Epithelial cell of esophagus (primary cell): ENCODE measurements at places on chromosomes 6 and 20.

DNA sequence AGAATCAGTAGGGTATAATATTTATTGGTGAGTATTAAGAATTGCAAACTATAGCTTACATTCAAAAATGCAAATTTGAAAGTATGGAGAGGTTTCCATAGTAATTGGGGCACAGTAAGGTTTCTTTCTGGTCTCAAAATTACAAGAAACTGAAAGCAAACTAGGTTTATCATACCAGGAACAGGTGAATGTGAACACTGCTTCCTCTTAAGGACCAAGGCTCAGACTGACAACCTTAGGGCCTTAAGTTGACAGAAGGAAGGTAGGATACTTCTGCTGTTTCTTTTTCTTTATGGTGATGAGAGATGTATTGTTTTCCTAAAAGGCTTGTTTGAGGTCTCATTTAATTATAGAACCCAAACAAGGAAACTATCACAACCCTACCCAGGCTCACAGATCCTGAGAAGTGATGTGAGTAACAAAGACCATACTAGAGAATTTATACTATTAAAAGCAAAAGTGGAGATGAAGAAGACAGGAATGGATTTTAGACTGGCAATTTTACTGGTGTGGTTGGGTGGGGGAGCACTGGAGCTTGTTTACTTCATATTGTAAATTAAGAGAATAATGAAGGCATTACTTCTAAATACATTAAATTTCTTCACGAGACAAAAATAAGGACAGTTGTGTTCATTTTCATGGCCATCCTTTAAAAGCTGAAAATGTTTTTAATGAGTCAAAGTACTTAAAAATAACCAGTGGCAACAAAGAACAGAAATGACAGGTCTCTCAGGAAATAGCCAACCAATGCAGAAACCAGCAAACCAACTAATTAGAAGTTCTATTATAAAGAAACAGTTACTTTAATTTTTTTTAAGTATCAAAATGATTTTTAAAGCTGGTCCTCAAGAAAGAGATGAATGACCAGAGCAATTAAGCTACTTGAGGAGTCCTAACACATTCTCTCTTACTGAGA, 21.3 kb downstream of the STAU1 start:
- DNase-seq: no peak

DNA sequence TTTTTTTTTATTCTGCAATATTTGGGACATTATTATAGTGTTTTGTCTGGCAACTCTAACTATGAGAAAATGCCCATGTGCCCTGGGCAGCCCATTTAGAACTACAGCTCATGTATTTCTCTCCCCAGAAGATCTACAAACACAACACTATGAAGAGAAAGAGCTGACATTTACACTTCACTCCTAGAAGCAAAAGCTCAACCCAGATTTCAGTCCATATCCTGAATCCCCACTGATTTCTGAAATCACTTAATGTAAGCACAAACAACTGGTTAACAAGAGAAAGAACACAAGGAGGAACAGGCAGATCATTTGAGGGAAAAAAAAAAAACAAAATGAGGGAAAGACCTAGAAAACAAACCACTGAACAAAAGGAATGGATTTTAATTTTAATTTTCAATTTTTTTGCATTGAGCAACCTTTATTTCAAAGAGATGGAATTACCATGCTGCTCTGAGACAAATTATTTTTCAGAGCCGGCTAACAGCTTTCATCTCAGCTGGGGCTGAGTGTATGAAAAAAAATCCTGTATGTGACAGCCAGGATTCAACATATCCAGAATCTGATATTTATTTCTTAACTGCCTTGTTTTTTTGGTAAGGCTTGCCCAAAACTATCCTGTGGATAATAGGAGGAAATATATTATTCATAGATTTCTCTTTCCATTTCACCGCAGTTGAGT, 32.5 kb downstream of the KIAA0319 start:
- DNase-seq: no peak

DNA sequence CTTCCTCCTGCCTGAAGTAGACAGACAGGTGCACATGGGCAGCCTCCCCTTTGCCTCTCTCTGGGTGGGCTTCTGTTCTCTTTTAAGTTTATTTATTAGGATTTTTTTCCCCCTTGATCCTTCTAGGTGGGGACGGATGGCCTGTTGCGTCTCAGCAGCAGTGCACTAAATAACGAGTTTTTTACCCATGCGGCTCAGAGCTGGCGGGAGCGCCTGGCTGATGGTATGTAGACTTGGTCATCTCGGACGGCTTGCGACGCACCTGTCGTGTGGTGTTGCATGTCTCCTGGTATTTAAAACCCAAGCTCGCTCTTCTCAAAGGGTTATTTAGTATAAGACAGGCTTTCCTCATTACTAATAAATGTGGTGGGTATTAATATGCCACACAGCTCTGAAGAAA, 73.3 kb downstream of the ASXL1 start:
- DNase-seq: no peak

DNA sequence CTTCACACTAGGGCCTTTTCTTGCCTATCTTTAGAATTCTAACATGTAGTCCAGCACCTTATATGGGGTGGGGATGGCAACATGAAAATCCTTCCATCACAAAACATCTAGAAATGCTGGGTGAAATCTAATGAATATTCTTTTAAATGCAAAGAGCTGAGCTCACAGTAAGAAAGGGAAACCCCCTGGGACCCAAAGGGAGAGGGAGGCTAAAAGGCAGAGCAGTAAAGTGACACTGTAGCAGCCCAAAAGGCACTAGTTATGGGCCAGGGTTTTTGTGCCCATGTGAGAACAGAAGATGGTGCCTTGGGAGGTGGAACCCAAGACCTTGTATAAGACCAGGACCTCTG, 66.7 kb downstream of the TRAM2 start:
- DNase-seq: no peak

GRCh38 chr6:53986721-53987521, 124.3 kb upstream of the MLIP start:
- DNase-seq: no peak

DNA sequence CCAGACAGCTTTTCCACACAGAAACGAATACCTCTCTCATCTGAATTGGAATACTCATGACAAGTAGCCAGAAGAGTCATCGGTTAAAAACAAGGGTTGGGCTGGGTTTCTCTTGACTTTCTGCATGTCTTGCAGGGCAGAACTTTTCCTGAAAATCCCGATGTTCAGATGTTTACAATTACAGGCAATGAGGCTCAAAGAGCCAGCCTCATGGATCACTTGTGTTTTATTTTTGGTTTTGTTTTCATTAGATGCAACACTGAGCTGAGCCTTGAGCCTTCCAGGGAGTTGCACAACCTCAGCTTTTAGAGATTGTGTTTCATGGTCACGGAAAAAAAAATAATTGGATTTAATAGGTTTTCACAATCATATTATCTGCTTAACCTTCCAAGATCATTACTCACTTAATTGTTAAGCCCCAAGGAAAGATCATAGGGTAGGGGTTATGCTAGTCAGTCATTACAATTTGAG, 288.1 kb upstream of the PRDM1 start:
- DNase-seq: no peak

GRCh38 chr6:165841153-165841558, 178.1 kb upstream of the PDE10A start:
- no peak for DNase-seq
